ENCODE measurements at places on chromosomes 11 and 22.
A peak's percentile ranks its signal among the peaks of the same experiment; 100 is the strongest.

DNA sequence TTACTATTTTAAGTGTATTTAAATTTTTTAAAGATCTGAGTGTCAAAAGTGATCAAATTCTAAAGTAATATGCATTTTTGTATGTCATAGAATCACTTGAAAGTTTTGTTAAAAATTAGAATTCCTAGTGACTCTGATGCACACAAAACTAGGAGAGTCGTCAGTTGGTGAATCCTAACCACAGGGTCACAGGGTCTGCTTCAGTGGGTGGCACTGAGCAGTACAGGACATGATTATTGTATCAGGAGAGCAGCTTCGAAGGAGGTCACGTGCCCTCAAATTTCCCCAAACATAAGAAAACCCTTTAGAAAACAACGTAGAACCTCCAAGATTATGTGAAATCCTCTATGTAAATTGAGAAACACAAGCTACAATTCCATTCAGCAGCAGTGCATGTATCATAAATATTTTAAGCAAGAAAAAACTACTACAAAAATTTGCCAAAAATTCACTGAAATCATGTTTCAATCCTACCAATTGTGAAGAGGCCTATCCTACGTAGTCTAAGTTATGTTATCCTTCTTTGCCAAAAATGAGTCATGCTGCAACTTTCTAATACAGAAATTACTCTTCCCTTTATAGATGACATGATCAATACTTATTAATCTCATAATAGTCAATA, 323.6 kb downstream of the AASDHPPT start:
- no peak for DNase-seq

DNA sequence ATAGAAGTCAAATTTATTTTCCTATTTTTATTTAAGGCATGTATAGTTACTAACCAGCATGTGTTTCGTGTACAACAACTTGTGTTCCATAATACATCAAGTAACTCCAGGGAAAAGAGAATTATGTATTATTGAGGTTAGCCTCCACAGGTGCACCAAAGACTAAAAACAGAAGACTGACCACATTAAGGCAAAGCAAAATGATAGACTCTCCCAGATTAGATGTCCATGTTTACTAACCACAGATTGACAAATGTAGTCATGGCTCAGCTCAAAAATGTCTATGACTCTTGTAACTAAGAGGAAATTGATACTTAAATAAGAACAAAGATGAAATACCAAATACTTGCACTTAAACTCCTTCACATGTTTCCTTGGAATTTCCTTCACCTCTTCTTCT, 238.5 kb downstream of the METTL15 start:
- no peak for DNase-seq

GRCh38 chr22:35203583-35203982, 53.7 kb upstream of the HMGXB4 start:
- no peak for DNase-seq

- no peak for DNase-seq
Observed at GRCh38 chr11:91495837-91496236, 728.8 kb upstream of the FAT3 start.

- no peak for DNase-seq
Observed at GRCh38 chr11:15815246-15816195, 540.8 kb downstream of the SOX6 start.

- no peak for DNase-seq
Observed at GRCh38 chr22:33036881-33037280, 21.3 kb downstream of the SYN3 start.

- peak; percentile 42 for DNase-seq
Observed at GRCh38 chr22:28394513-28395110, 285.0 kb downstream of the TTC28 start.

GRCh38 chr22:38652859-38653258, 3.3 kb downstream of the FAM227A start:
- DNase-seq: no peak

DNA sequence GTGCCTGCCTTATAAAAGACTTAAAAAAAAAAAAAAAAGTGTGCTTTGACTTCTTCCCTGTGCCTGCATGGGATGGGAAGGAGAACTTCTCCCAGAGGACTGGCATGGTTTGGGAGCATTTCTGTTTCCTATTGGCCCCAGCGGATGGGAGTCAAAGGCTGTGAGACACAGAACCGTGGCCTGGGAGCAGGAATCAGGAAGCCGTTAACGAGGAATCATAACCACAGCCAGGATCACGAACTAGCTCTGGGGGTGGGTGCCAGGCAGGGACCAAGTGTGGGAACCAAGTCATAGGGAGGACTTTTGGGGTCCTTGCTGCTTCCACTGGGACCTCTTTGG, 526 bp downstream of the C1QTNF6 start:
- no peak for DNase-seq

DNA sequence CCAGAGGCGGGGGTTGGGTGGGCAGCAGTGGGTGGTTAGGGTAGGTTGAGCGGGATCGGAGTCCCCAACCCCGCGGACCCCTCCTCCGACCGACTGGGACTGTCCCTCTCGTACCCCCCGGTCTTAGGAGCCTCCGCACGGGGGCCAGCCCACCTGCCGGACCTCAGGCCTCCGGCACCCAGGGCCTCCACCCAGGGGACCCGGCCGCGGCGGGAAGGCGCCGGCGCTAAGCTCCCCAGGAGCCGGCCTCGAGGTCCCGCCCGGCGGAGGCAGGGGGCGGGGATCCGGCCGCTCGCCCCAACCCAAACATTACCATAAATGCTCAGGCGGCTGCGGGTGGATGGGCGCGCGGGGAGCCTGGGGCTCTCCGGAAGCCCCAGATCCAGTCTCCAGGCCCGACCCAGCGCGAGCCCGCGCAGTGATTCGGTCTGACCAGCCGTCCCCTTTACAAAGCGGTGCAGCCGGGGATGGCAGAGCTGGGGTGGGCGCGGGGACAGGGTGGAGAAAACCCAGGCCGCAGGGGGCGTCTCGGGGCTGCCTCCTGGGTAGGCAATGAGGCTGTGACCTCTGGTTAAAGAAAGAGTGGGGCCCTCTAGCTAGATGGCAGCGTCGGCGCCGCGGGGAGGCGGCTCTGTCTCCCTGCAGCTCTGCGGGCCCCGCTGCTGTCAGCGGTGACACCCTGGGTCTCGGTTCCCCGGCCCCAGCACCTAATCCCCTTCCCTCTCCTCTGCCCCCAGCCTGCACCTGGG, 4.0 kb upstream of the MCAM start:
- DNase-seq: peak; percentile 80

GRCh38 chr11:44574610-44575287, 9.3 kb downstream of the CD82 start:
- no peak for DNase-seq

DNA sequence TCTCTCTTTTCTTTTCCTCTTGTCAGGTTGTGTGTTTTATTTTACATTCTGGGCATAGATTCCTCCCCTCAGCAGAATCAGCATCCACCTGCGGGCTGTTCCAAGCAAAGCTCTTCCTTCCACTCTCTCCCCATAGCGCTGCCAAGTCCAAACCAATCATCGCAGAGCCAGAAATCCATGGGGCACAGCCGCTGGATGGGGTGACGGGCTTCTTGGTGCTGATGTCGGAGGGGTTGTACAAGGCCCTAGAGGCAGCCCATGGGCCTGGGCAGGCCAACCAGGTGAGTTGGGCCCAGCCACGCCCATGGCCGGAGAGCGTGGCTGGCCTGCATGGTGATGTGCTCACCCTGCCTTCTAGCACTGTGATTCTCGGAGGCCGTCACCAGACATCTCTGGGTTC, 22.1 kb downstream of the TAB1 start:
- DNase-seq: no peak

DNA sequence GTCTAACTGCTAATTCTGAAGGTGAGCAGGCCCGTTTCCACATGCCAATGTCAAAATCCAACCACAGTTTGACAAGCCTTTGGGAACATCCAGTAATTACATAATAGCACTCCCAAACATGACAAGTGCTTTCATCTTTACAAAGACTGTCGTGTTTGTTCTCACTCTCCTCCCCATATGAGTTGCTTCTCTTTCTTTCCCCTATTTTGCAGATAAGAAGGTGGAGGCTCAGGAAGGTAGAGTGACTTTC, 55.9 kb upstream of the CD44 start:
- no peak for DNase-seq

GRCh38 chr11:34411791-34412190, 26.9 kb upstream of the CAT start:
- DNase-seq: no peak

- no peak for DNase-seq
Observed at GRCh38 chr11:2471048-2471803, 26.4 kb downstream of the KCNQ1 start.

DNA sequence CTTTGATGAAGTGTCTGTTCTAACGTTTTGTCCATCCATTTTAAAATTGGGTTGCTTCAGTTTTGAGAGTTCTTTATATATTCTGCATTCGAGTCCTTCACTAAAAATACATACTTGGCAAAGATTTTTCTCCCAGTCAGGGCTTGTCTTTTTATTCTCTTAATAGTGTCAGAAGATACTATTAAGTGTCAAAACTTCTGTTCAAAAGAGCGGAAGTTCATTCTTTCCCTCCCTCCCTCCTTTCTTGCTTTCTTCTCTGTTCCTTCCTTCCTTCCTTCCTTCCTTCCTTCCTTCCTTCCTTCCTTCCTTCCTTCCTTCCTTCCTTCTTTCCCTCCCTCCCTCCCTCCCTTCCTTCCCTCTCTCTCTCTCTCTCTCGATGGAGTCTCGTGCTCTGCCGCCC, 7.6 kb upstream of the MUC6 start:
- DNase-seq: no peak

GRCh38 chr11:708511-708910, 2.5 kb downstream of the EPS8L2 start:
- no peak for DNase-seq

DNA sequence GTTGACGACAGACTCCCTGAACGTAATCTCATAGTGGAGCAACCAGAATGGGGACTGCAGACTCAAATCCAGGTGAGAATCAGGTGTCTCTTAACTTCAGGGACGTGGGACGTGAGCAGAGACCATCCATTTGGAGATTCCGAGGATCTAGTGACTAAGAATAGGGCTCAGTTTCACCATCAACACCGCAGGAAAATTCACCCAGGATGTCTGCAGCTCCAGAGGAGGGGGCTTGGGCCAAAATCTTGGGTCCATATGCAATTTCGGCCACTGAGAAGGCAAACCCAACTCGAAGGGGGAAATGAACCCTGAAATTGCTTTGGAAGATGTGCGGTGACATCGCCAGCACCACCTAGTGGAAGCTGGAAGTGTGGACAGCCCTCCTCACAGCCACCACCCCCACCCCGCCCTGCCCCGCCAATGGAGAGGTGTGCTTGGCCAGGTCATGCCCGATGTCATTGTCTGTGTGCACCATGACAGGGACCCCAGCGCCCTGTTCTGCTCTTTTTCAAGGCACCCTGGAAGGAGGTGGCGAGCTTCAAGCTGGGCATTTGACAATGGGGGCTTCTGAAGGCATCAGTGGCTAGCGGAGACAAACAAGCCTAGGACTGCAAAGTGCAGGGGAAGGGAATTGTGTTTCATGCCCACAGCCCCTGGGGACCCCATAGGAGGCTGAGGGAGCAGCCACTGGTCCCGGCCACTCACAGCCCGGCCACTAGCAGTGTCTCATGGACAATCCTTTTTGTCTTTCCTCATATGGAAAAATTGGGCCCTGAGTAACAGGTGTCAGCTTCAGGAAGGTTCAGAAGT, 24.8 kb downstream of the APOL1 start:
- peak; percentile 78 for DNase-seq

DNA sequence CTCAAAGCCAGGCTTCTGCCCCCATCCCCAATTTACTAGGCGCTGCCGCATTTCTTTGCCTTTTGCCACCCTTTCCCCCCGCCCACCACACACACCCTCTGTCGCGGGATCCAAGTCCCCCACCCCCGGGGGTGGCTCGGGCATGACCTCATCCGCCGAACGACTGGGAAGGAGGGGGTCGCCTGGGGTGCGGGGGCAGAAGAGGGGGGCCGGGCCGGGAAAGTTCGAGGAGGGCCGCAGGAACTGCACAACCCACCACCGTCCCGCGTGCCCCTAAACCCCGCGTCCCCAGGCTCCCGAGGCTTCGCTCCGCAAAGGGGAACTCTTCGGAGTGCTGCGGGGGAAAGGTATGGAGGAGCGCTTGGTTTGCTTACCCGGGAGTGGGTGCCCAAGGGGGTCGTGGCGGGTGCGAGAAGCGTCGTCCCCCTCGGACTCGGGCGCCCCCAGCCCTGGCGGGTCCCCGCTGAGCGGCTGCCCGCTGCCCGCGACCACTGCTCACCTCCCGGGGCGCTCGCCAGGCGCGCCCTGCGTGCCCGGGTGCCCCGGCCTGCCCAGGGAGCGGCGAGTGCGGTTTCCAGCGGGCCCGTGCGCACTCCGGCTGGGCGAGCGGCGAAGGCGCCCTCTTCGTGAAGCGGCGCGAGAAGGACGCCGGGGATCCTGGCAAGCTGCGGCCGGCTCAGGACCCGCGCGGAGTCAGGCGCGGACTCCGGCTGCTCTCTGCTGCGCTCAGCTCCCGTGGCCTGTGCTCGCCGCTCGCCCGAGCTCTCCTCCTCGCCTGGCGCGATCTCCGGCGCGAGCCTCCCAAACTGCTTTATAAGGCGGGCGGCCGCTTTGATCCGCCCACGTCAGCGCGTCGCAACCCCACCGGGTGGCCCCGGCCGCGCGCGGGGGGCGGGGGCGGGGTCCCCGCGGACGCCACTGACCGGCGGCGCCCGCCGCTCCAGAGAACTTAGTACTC, 4.0 kb upstream of the WNT11 start:
- peak; percentile 83 for DNase-seq

DNA sequence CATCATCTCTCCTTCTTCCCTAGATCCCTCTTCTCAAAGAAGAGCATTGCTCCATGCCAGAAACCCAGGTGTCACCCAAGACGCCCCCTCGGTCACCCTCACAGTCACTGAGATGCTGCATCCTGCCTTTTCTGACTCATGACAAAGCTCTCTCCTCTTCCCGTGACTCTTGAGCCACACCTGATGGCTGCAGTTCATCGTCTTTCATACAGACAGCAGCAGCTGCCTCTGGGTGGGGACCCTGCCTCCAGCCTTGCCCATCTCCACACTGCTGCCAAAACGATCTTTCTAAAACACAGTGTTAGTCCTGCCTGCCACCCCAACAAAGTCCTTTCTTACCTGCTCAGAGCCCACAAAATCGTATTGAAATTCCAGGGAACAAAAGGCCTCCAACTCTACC, 44.8 kb downstream of the BUD13 start:
- DNase-seq: no peak

DNA sequence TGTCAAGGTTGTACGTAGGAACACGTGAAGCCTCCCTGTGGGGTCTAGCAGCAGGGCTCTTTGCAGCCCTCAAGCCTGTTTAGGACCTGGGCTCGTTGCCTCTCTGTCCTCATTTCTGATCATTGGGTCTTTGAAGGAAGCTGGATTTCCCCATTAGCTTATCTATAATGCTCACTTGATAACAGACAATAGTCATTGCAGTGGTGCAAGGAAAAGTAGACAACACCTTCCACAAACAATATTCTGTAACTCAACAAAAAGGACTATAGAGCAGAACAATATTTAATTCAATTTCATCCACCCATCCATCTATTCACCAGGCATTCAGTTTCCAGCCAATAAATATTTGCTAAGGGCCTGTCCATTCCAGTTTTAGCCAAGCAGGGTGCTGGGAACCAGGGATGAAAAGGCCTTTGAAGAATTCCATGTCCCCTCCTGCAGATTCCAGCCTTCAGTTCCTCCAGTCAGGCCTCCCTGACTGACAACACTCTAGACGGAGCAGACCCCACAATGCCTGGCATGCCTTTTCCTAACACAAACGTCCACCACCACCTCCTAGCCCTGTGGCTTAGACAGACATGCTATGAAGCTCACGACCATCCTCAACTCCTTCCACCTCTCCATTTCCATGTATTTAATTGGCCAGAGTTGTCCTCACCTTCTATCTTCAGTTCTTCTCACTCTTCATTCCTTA, 12.7 kb upstream of the POLD3 start:
- DNase-seq: no peak
